ENCODE measurements at places on chromosomes 7 and 10.

GRCh38 chr7:18498341-18498740 lies 2.8 kb downstream of the HDAC9 start:
- DNase-seq, result no peak

DNA sequence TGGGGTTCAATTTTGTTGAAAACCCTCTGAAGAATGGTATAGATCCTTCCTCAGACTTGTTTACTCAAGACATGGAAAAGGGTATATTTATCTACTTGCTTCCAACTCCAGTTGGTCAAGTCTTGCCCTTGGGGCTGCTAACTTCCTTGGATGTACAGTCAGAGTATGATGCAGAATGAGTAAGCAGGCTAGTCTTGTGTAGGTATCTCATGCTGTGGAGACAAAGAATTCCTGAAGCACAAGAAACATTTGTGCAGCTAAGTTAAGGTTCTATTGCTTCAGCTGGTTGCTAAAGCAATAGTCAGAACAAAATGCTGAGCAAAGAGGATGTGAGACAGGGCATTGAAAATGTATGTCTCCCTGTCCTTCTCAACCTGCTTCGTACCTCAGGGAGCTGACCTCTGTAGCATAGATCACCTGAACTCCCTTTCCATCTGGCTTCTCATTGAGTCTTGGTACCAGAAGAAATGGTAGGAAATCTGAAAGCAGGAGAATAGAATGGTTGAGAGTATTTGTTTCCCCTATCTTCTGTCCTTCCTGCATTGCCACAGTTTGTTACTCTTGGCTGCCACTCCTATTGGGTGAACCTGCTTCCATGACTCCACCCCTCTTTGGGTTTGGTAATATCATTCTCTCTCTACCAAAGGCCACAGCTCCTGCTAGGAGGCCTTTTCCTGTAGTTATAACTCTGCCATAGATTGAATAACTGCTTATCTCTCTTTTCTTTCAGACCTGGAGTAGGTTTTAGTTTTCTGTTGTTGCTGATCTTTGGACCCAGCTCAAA lies 346.0 kb downstream of the PHF14 start:
- no peak for DNase-seq

DNA sequence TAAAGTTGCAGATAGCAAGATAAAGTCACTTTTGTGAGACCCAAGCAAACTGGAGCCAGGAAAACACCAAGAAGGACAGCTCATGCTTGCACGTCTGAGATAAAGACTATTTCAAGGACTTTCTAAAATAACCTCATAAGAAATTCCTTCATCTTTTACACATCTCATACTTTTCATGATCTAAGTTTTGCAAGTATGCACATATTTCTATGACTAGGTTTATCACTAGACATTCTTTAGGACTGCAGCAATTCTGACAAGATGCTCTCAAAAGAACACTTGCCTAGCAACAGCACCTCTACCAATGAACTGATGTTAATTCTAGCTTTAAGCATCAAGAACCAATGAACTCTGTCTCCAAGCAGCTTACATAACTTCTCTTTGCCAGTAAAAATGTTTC lies 457.6 kb downstream of the SEMA3D start:
- DNase-seq, result no peak

DNA sequence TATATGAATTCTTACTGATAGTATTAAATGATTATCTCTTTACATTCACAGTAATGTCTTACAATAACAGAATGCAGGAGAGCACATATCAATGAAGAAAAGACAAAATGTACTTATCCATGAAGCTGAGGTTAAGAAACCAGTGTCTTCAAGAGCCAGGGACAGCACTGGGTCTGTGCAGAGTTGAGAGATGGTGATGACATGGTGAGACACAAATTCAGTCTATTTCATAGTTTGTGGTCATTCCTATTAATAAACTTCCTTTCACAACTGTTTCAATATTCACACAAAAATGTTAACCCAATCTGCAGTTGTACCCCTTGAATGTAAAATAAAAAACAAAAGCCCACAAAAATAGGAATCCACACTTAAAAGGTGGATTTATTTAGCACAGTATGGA lies 5.3 kb upstream of the MAGI2 start:
- no peak for DNase-seq

GRCh38 chr10:43574001-43574892 lies at the start of gene ZNF239:
ZNF239 (minus strand) TSS chr10:43574616; CDS start chr10:43558079, 16,537 bp downstream.
- DNase-seq, result peak; percentile 87

DNA sequence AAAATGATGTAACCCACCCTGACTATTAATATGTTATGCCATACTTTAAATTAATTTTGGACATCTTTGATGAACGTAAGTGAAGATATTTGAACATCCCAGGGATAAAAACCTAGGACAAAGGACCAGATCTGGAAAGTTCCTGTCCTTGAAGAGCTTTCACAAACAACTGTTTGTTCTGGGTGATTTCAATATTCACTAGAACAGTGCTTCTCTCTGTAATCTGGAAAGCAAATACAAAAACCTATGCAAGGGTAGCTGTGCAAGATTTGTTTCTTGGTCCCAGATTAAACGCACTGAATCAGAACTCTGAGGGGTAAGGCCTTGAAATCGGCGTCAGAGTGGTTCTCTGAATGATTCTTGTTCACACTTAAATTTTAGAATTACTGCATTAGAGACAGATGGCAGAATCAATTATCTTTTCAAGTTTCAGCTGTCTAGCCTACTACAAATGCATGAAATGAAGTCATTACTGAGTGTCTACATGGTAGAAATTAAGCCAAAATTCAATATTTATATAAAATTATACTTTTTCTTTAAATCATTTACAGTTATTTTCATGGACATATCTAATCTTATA lies 69.6 kb upstream of the CSTF2T start:
- no peak for DNase-seq

DNA sequence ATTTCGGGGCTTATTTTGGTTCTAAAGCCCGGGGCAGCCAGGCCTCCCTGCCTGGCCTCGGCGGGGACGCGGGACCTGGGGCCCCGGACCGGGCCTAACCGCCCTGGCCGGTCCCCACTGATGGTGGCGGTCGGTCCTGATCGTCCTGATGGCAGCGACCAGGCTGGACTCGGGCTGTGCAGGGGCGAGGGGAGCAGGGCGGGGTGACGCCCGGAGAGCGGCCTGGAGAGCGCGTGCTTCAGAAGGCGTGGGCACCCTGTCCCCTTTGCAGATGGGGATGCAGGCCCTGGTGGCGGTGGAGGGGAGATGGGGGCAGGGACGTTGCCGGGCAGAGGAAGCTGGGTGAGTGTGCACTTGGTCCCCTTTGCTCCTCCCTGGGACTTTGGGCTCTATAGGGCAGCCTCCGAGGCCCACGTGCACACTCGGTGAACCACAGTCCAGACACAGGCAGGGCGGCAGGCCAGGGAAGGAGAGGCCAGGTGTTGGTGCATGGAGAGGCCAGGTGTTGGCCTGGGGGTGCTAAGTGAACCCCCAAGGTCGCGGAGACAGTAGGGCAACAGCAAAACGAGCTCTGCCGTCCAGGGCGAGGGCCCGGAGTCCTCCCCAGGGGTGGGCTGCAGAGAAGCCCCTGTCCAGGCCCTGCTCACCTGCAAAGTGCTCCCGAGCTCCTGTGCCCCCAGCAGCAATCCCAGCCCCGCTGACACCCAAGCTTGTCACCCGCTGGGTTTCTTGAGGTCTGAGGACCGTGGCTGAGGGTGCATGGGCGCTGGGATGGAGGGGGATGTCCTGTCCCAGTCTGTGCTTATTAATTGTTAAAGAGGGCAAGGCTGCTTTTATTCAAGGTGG lies 42.4 kb upstream of the FAM20C start:
- peak; percentile 57 for DNase-seq

- no peak for DNase-seq
Measured at GRCh38 chr7:123789206-123789784, 40.5 kb upstream of the WASL start.

DNA sequence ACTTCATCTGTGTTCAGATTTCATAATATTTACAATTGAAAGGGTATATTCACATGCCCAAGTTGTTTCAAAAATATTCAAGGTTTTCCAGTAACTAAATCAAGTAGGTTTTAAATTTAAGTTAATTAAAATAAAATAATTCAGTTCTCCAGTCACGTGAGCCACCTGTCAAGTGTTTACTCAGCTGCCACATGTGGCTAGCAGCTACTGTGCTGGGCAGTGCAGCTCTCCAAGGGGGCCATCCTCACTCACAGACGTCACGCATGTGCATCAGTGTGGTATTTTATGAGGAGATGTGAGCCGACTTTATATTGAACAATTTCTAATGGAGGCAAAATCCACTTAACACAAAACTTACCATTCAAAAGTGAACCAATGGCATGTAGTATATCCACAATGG lies 69.7 kb upstream of the CAMK2B start:
- DNase-seq, result no peak

All from activated naive CD8-positive, alpha-beta T cell treated with anti-CD3 and anti-CD28 coated beads, Interleukin-2, amount 50 U/mL, for 24 hours (primary cell).